Omental fat pad (tissue), 4 donors: ENCODE measurements at places on chromosomes 3 and 15.

- DNase-seq: no peak
These were observed 522.4 kb upstream of the ADAMTS9 start for GRCh38 chr3:65210026-65210814.

DNA sequence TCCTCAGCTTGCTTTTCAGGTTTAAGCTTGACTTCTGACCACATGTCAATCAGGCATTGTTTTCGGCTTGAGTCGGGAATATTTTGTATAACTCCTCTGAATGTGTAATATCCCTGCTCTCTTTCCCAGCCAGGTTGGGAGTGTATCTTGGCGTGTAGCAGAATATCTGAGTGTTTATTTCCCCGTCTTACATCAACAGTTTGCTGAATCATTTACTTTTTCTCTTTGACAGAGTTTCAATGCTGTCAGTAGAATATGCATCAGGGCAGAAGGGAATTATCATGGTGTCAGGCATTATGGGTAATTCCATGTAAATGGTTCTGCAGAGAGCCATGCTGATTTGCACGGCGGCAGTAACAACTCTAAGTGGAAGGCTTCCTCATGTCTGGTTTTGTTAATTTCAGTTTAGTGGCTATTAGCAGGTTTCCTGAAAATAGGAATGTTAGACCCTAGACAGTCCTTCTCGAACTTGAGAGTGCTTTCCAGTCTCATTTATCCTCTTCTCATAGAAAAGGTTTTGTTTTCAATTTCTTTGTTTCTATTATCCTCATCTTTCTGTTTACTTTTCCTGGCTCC, 566.3 kb downstream of the AGBL1 start:
- DNase-seq: no peak

- DNase-seq: no peak
These were observed 25.5 kb upstream of the RASGRF1 start for GRCh38 chr15:79115986-79116665.

- DNase-seq: no peak
These were observed 49.6 kb downstream of the SMAD3 start for GRCh38 chr15:67114846-67115585.

- no peak for DNase-seq
These were observed 62.3 kb downstream of the ADAMTS17 start for GRCh38 chr15:100279446-100279845.

- no peak for DNase-seq
These were observed 37.6 kb downstream of the FAM3D start for GRCh38 chr3:58628823-58629562.

DNA sequence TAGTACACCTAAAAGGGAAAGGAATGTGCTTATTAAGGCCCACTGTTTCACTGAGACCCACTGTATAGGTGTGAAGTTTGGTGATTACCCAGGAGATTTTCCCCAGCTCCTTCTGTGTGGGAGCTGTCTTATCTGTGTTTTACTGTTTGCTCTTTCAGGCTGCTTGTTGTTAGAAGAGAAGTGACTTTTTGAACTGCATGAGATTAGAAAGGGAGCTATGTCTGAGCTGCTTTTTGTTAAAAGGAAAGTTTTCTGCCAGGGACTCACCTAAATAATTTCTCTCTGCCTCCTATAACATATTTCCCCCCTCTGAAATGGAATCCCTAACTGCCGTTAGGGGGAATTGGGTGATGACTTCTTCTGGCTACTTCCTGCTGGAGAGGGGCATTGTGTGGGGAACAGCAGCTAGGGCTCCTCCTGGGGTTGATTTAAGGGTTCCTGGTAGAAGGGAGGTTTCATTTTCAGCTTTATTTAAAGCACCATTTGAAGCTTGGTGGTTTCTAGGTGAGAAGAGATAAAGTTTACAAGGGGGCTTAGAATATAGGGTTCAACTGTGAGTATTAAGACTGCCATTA, 77.1 kb upstream of the ATP11B start:
- no peak for DNase-seq

DNA sequence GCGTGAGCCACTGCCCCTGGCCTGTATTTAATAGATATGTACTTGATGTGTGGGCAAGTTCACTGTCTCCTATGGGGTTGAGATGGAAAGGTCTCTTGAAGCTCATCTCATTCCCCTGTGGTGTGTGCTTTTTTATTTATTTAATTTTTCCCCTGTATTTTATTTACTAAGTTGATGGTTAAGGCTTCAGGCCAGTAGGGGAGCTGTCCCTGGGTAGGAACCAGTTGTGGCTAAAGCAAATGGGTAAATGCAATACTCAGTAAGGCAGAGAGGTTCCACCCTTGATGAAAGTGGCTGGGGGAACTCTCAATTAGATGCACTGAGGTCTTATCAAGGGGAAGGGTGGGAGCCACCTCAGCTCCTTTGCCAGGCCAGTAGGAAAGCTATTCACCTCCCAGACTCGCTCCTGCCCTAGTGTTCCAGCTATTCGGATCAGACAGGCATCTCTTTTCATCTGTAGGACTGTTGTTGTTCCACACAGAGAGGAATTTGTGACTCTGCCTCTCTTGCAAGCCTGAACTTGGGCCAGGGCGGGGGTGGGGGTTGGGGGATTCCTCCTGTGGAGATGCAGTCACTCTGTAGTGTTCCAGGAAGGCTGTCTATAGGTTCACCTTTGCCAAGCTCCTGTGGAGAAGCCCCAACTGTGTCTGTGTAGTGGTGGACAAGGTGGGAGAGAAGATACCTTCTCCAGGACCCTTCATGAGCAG, 26.1 kb downstream of the PCCB start:
- no peak for DNase-seq

GRCh38 chr15:65642594-65642993, 20.9 kb downstream of the SLC24A1 start:
- no peak for DNase-seq

- no peak for DNase-seq
These were observed 34.3 kb downstream of the ZMAT3 start for GRCh38 chr3:179037351-179037750.

DNA sequence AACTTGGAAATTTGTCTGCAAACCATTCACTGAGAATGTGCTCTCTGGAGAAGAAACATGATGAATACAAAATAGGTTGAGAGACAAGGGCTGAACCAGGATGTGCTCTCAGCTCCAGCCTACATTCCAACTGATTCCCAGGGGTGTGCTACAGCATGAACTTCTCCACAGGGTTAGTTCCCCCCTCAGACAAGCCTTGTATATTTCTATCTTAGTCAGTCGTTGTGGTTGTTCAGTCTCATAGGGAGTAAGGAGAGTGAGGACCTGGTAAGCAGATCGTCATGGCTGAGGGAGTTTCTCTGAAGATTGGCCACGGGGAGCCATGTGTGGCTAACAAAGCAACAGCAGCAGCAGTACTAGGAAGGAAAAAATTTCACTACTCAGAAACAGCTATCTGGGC, 919.7 kb upstream of the CADM2 start:
- DNase-seq: no peak

DNA sequence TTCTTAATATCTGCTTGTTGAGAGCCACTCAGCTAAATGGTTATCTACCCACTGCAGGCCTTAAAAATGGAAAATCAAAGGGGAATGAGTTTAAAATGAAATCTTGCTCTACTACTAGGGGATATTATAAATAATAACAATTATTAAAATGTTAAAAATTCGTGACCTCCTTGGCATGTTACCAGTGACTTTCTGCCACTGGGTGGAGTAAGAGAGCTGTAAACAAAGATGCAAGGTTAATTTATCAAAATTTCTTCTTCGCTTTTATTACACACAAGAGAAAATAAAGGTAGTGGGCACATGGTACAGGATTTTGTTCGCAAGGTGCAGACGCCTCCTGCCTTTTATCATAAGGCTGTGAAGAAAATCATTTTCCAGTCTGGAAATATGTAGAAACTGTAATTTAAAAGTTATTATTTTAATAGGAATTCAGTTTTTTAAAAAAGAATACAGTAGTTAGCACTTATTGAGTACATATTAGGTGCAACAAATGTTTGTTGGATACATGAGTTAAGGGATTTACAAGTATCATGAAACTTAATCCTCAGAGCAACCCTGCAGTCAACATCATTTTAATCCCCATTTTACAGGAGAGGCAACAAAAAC, 272.6 kb downstream of the SUCLG2 start:
- no peak for DNase-seq

DNA sequence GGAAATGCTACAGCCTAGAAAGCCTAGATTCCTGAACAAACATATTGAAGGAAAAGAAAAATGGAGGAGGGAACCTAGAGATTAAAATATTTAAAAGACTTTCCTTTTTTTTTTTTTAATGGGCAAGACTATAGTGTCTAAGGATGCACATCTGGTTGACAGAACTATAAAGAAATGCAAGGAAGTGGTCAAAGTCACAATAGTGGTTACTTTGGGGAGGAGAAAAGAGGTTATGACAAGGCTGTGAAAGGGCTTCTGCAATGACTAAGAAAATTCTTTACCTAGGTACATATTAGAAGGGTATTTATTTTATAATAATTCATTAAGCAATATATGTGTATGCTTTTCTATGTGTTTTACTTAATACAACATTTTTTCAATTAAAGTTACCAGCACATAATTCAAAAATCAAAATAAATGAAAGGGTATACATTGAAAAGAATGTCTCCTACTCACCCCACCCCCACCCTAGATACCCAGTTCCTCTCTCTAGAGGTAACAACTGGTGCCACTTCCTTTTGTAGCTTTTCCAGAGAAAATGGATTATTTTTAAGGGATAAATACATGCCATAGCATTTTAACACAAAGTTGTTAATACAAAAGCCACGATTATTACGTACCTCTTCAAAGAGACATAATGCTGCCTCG, 70.1 kb downstream of the HERC1 start:
- DNase-seq: no peak

DNA sequence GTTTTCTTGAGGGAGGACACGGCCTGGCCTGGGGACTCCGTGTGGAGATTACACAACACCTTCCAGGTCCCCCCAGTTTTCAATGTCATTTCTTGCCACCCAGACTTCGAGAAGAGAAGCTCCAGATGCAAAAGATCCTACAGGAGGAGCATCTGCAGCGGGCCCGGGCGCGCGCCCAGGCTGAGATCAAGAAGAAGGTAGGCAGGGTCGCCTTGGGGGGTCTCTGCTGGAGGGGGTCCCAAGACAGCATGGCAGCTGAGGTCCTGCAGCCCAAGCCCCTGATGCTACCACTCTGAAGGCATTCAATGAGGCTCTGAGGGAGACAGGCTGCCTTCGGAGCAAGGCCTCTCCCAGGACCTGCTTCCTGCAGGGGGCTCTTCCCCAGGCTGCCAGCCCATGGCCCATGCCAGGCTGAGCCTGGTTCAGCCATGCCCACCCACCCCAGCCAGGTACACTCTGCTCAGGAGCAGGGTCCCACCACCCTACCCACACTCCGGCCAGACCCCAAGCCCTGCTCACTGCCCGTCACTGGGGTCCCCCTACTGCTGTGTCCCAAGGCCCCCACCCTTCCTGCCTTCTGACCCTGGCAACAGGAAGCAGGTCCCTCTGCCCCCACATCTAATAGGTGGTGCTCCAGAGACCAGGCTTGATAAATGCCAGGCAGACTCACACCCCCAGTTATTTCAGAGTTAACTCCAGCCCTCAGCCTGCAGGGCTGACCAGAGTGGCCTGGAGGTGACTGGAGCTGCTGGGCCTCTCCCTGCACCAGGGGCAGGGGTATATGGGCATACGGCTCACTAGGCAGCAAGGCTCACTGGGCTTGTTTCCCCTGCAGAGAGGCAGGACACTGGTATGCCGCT, 40.0 kb downstream of the ZXDC start:
- no peak for DNase-seq

DNA sequence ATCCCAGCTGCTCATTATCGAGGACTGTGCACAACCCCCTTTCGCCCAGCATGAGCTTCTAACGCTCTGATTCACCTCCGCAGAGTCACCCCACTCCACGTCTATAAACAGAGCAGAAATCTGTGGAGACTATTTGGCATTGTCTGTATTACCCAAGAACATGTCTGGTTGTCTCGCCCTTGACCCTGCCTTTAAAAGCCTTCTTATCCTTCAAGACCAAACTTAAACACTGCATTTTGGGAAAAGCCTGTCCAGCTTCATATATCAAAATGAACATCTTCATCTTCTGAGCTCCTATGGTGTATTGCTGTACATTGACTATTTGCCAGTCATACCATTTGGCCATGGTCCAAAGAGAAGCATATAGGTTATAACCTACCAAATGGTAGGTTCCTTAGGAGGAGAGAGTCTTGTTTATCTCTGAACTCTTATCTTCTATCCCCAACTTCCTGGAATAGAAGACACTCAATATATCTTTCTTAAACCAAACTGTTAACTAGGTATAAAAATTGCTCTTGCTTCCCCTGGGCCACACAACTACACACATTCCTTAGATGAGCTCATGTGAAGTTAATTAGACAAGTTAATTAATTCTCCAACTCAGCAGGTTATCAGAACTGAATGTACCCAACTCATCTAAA, 90.1 kb downstream of the FBN1 start:
- DNase-seq: no peak

DNA sequence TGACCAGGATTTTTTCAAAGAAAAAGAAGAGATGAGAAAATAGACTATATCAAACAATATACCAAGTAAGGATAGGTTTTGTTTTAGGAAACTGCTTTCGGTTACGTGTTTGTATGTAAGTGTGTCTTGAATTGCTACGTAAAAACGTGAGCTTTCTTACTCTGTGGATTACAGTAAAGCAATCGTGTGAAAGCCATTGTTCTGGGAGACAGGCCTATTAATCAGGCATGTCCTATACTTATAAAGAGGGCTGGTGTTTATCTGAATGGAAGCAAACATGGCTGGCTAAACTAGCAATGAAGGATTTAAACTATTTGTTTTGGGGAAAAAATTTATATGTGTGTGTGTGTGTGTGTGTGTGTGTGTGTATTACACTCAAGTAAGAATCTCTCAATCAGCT, 2.6 kb downstream of the EHHADH start:
- no peak for DNase-seq

- no peak for DNase-seq
These were observed 68.1 kb upstream of the MAGI1 start for GRCh38 chr3:66106788-66107187.

DNA sequence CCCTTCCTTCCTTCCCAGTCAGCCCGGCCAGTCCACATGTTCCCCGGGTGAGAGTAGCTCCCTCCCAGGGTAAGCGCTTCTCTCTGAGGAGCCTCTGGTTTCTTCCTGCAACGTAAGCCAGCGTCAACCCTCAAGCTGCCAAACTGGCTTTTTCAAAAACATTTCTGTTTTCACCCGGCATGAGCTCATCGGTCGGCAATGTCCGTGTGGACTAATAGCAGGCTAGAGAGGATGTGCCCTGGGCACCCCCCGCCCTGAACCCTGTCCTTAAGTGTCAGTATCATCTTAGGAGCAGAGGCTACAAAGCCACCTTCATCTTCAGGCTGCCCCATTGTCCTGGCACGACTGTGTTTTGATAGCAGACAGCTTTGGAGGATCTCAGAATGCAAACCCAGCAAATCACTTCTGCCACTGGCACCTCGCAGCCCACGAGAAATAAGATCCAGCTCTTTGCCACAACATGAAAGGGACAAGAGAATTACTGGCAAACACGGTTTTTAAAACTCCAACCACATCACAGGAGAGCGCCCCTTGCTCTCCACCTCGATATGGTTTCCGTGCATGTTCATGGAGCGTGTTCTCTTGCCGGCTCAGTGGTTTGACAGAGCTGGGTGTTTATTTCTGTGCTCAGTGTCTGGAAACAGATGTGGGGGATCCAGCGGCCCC, 9.9 kb downstream of the ALDH1A3 start:
- DNase-seq: no peak
